ENCODE measurements at places on chromosomes 16 and 17. TPM values are rescaled to one million over a fixed set of nuclear protein-coding genes. Genes with fewer than 3 reads are reported as not detected.

GRCh38 chr17:59762824-59763374, 55.4 kb downstream of the VMP1 start:
- DNase-seq = no peak

DNA sequence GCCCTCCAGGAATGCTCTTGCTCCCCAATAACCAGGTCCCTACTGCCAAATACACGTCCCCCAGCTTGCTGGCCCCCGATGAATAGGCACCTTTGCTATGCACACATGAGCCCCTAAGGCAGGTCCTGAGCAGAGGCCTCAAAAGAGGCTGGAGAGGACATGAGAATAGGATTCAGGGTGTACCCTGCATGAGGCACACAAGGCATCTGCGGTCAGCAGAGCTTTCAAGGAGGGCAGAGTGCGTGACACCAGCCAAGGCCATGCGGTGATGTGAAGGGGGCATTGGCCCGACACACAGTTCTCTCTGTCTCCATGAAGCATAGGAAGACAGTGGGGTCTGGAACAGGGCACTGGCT, 6.9 kb downstream of the SEZ6L2 start:
- DNase-seq = no peak

DNA sequence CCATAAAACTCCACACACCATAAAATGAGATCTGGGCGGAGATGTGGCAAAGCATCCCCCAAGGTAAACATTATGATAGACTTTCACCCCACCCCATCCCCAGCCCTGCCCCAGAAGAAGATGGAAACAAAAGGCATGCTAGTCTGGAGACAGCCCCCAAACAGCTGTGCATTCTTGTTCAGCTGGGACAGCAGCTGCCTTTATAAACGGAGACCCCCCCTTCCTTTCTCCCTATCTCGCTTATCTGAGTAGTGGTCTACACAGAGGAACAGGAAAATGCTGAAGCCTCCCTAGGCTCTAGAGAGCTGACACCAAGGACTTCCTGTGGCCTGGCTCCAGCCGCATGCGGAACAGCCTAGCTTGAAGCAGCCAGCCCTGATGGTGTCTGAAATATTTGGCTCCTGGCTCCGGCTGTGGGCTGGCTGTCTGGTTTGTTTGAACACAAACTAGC, 190.3 kb upstream of the ANKFN1 start:
- DNase-seq = no peak

DNA sequence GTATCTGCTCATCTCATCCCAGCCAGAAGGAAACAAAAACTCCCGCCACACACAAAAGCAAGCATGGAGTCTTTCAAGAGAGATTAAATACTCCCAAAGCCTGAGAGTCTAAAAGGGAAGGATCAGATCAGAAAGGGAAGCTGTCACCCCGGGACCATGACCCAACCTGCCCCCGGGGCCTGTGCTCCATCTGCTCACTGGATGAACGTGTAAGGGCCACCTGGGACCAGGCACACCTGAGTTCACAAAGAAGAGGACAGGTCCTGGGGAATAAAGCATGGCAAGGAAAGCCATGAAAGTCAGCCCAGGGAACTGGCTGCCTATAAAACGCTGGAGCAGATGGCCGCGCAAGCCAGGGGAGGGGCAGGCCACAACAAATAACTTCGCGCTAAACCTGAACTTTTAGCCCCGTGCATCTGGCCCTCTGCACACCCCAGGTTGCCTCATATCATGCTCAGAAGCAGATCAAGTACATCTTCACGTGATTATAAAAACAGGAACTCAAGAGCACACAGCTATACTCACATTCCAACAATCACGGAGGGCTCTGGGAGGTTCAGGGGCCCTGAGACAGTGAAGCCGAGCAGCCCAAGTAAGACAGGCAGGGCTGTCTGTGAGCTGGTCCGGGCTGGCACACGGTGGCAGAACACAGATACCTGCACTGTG, 3.4 kb downstream of the TMEM11 start:
- DNase-seq = no peak

DNA sequence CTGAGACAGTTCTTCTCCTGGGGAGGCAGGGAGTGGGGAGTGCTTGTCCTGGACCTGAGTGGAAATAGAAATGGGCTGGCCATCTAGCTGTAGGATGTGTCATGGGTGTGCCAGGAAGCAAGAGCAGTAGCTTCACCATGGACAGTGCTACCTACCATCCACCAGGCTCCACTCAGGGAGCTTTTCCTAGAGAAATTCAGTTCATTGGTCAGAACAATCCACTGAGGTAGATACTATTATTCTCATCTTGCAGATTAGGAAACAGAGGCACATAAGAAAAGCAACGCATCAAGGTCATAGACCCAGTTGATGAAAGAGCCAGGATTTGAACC, 372.0 kb downstream of the SLC39A11 start:
- DNase-seq = no peak

DNA sequence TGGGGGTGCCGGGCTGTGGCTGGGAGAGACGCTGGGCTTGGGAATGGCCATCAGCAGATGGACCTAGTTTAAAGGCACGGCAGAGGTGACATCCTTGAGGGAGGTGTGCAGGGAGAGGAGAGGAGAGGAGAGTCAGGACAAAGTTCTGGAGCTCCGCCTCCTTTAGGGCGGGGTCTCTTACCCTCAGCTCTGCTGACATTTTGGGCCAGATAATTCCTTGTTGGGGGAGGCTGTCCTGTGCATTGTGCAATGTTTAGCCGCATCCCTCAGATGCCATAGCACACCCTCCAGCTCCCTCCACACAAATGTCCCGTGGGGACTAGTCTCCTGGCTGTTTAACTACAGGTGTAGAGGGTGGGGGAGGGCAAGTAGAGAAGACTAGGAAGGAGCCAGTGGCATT, 48.3 kb downstream of the ARHGAP23 start:
- no peak for DNase-seq

DNA sequence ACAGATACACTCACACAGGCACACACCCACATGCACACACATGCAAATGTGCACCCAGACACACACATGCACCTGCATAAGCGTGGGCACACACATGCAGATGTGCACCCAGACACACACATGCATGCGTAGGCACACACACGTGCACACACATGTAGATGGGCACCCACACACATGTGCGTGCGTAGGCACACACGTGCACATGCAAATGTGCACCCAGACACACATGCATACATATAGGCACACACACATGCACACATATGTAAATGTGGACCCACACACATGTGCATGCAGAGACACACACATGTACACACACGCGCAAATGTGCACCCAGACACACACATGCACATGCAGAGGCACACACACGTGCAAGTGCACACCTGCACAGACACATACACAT, 60.3 kb downstream of the MRM1 start:
- no peak for DNase-seq

The TEX19 gene
- 0.34 TPM for total RNA-seq

The PLCG2 gene
- total RNA-seq = 0.03 TPM

The ADGRG1 gene
- total RNA-seq = not detected
